ENCODE measurements at places on chromosomes 16 and 17.

DNA sequence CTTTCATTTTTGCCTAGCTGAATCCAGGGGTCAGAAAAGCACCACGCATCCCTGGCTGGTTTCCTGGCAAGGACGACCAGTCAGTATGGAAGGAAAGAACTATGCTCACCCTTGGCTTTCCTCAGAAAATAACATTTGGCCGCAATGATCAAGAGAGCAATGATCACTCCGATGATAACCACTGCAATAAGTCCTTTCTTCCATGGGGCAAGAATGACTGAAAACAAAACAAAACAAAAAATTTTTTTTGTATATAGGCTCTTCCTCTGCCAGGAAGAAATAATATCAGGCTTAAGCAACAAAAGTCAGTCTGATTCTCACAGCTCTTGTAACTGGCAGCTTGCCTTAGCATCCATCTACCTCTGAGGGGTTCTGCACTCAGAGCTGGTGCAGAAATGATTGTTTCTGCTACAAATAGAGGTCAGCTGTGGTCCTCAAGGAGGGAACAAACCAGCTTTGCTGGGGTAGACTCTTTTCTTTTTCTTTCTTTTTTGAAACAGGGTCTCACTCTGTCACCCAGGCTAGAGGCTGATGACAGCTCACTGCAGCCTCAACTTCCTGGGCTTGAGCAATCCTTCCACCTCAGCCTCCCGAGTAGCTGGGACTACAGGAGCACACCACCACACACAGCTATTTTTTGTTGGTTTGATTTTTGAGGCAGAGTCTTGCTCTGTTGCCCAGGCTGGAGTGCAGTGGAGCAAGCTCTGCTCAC, 35.7 kb downstream of the PECAM1 start:
- DNase-seq, result no peak

GRCh38 chr16:65229191-65229662, 107.4 kb upstream of the CDH11 start:
- DNase-seq, result no peak

GRCh38 chr16:64408699-64409098, 713.2 kb downstream of the CDH11 start:
- no peak for DNase-seq

DNA sequence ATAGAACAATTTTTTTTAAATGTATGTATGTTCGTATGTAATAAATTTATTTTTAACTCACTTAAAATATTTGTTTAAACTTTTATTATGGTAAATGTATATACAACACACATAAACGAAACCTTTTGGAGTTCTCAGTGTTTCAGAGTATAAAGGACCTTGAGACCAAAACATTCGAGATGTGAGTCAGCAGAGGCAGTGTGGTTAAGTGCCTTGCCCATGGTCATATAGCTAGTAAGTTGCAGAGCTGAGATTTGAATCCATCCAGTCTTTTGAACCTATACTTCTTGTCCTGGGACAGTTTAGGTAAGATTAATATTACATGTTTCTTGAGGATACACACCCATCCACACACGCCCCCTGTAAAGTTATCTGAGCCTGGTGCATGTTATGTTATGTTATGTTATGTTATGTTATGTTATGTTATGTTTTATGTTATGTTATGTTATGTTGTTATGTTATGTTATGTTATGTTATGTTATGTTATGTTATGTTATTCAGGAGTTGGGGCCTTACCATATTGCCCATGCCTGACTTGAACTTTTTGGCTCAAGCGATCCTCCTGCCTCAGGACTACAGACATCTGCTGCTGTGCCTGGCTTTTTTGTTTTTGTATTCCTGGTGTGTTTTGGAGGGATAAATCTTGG, 41.8 kb downstream of the TNRC6A start:
- peak; percentile 34 for DNase-seq

DNA sequence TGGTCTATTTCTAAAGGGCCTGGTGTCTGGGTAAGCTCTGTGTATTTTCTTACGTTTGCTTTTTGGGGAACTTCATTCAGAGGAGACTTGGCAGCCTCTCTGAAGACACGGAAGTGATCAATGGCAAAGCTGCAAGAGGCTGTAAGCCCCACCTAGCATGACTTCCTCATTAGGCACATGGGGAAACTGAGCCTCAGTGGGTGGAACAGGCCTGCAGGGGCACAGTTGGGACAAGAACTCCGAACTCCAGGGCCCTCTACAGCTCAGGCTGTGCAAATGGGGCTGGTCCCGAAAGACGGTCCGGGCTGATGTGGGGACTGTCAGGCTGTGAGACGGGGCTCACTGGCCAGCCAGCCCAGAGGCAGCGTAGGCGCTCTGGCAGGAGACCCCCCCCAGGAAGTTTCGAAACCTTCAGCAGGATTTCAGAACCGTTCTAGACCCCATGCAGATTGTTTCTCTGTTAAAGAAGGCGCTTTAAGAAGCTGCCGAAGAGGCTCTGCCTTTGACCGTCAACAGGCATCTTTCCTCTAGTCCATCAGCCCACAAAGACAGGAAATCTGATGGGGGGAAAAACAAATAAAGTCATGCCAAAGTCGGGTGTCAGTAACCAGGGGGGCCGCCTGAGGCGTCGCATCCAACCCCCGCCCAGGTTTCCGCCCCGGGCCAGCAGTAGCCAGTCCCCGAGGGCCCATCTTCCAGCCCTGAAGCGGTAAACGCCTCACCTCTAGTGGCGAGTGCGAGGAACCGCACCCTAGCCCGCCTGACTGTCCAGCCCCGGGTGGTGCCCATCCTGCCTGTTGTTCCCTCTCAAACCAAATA, 79.8 kb upstream of the TBC1D3K start:
- peak; percentile 15 for DNase-seq

DNA sequence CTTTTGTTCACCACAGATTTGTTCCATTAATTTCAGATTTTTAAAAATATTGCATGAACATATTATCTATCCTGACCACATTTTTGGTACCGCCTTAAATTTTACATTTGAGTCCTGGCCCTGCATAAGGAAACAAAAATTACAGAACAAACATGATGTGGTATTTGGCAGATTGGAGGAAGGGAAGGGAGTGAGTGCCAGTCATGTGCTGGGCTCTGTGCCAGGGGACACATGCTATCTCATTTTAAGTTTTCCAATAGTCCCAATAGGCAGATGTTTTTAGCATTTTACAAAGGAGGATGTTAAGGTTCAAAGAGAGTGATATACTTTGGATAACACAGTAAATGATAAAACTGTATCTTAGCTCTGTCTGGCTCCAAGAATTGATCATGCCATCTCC, 185.1 kb downstream of the CDK5R1 start:
- no peak for DNase-seq

GRCh38 chr16:31132303-31132979, 3.1 kb downstream of the PRSS8 start:
- DNase-seq, result no peak

DNA sequence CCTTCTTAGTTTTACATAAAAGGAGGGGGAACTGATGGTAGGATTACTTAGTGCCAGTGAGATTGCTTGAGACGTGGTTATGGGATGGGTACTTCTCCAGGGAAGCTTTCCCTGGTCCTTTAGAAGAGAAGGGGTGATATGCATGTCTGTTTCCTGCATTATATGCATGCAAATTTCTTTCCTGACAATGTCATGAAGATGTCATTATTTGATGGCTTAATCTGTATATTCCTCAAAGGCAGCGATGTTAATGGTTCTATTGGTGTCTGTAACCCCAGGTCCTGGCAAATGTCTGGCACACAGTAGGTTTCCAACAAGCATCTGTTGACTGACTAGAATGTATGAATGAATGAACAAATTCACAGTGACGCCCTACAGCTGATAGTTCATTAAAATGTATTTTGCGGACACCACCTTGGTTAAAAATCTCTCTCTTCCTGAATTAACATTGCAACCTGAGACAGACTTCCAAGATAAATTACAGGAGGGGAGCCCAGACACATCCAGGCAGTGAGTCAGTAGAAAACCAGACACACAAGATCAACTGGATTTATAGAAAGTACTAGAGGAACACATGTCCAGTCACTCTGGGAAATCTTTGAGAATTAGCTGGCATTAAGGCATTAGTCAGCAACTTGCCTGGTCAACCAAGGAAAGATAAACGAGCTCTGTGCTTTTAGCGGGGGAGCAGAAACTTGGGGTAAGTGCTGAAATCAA, 293.4 kb downstream of the XYLT1 start:
- no peak for DNase-seq

DNA sequence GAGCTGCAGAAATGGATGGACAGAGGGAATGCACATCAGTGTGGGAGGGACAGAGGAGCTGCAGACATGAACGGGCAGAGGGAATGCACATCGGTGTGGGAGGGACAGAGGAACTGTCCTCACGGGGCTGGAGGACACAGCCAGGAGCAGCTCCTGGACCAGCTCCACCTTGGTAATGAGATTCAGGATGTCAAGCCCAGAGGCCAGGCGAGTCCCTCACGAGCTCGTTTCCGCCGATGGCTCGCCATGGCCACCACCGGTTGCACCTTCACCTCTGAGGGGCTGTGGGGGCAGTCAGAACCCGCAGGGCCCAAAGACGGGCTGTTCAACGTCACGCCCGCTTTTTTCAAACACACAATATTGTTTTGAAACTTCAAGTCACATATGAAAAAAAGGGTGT, 56.2 kb downstream of the RPH3AL start:
- no peak for DNase-seq

GRCh38 chr17:74147056-74147835, 56.2 kb upstream of the RPL38 start:
- DNase-seq, result no peak

DNA sequence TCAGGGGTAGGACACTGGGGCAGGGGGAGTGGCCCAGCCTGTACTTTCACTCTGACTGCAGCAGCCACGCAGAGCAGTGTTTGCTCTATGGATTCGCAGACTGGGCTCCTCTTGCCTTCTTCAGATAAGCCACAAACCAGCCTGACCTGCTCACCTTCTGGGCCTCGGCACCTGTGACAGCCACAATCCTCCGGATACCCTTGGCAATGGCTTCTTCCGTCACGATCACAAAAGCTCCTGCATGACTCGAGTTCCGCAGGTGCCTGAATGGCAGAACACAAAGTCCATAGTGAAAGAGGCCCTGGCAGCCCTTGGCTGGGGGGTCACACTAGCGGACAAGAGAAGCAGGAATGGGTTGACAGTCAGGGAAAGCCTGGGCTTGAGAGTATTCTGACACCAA, 3.8 kb upstream of the EXOSC6 start:
- no peak for DNase-seq

- DNase-seq, result no peak
Observed at GRCh38 chr17:14745541-14745940, 444.7 kb downstream of the HS3ST3B1 start.

- DNase-seq, result no peak
Observed at GRCh38 chr17:30821871-30822723, 2.4 kb downstream of the CRLF3 start.

DNA sequence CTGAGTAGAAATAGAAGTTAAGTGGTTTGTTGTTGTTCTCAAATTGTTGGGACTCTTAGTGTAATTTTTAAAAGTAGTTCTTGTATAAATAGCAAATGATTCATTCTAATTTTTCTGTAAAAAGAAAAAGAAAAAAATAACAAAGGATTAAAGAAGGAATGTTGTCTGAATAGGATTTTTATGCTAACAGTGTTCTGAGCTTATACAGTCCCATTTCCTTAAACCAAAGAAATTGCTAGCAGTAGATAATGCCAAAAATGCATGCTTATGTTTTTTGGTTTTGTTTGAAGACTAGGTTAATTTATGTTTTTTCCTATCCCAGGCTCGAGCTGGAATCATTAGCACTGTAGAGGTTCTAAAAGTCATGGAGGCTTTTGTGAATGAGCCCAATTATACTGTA, 44.7 kb upstream of the KPNB1 start:
- no peak for DNase-seq

DNA sequence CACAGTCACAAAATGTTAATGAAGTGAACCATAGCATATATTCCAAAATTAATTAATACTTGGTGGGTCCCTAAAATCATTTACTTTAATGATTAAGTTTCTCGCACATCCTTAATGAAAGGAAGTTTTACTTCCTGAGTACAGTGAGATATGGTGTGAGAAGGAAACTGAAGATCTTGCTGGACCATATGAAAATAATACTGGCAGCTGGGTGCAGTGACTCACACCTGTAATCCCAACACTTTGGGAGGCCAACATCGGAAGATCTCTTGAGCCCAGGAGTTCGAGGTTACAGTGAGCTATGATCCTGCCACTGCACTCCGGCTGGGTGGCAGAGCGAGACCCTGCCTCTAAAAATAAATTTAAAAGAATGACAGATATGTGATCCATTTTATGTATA, 62.5 kb downstream of the ABCA8 start:
- DNase-seq, result no peak

DNA sequence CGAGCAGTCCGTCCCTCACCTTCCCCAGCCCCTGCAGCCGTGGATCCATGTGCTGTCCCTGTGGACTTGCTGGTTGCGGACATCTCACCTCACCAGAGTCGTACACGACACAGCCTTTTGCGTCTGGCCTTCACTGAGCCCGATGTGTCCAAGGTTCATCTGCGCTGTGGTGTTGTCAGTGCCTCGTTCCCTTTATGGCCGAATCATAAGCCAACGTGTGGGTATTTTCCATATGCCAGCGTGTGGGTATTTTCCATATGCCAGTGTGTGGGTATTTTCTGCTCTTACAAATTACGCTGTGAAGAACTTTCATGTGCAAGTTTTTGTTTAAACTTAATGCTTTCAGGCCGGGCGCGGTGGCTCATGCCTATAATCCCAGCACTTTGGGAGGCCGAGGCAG, 31.6 kb downstream of the TBCD start:
- DNase-seq, result no peak

GRCh38 chr17:48505788-48506187, 25.0 kb downstream of the HOXB1 start:
- DNase-seq, result no peak

- no peak for DNase-seq
Observed at GRCh38 chr16:19123535-19124178, 9.9 kb downstream of the ITPRIPL2 start.

DNA sequence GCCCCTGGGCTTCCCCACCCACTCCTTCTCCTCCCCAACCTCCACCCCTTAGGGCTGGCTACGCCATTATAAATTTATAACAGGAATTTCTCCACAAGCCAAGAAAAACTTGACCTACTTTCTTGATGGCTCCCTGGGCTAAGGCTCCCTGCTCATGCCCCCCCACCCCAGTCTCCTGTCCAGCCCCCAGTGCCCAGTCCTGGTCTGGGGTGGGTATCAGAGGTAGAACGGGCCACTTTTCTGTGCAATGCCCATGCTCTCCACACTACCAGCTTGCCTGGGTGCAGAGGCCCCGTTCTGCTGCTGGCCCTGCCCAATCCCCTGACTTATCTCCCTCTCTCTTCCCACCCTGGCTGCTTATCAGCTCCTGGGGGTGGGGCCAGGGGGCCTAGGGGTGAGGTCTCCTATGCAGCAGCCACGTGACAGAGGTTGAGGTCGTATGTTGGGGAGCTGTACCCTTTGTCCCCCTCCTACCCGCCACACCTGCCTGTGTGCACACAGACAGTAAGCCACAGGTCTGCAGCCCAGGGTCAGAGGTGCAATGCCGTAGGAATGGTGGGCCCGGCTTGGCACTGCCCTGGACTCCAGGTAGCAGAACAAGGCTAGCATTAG, 10.1 kb downstream of the THRA start:
- no peak for DNase-seq
